ENCODE measurements at places on chromosomes 1 and 21. TPM values are rescaled to one million over a fixed set of nuclear protein-coding genes. Genes with fewer than 3 reads are reported as not detected.
A peak's percentile ranks its signal among the peaks of the same experiment; 100 is the strongest.

LYPD8 gene
- not detected for total RNA-seq

SUSD4 gene
- total RNA-seq, result 0.29 TPM

DNA sequence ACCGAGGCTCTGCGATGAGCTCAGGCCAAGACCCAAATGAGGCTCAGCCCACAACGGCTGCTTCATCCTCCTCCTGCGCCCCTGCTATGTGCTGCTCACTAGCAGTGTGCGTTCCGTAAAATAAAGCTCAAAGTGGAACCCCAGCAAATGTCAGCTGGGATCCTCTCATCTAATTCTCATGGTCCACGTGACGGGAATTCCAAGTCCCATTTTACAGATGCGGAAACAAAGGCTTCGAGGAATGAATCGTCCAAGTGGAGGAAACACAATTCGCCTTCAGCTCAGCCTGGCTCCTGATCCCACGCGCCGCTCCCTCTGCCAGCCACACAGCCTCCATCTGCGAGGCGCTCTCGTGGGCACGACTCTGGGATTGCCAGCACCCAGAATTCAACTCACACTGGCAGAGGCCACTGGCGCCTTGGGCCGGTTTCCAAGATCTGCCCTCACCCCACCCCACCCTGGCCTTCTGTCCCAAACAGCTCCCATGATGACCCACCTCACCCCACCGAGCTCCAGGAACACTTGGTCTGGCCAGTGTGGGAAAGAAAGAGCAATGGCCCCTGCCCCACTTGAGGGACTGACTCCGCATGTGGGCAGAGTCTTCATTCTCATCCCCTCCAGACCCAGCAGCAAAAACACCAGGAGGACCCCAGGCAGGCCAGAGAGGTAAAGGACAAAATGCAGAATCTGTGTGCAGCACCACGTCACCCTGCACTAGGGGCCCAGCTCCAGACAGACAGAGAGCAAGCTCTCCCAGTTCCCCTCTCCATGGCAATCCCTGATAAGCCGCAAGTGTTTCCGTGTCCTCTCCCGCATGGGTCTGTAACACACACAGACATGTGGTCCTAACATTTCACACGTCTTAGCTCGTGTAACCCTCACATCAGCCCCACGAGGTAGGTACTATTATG is 10.5 kb downstream of the CASZ1 start:
- DNase-seq, result no peak

MX1 gene
- total RNA-seq, result 39.4 TPM

DNA sequence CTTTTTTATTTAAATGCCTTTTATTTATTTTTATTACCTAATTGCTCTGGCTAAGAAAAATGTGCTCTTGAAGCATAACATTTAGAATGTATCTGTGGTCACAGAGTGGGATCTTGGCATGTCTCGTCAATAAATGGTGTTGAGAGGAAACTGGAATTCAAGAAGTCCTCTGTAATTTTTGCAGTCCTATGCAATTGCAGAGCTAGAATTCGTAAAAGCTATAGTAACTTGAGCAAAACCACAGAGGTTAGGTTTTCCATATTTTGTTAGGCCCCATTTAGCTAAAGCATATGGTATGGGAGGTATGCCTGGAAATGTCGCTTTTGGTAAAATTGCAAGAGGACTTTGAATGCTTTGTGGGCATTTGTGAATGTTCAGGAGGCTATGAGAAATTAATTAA is 466.7 kb upstream of the NFIA start:
- DNase-seq, result no peak

DNA sequence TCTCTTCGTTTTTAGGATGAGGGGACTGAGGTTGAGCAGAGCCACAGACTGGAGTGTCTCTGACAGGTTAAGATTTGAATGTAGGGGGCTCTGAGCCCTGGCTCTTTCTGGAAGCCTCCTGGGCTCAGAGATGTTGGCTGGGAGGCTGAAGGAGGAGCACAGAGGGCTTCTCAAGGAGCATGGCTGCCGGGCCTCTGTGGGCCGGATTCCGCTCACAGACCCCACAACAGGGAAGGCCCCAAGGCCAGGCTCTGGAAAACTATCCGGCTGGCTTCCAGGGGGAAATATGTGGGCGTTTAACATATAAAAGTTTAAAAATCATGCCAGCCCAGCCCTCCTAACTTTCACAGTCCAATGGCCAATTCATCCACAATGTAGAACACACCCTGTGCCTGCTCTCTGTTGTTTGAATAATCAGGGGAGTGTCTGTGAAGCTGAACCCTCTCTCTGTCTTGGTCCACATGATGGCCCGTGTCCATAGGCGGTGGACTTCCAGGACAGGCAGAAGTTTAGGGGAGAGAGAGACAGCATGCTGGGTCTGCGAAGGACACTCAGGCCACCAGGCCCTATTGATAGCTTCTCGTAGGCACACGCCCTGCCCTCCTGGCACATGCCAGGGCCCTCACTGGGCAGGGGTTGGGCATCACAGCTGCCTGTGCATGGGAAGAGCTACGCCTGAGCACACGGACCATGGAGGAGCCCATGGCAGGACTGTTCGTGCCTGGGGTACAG is 10.8 kb downstream of the OBSCN start:
- DNase-seq, result no peak

DNA sequence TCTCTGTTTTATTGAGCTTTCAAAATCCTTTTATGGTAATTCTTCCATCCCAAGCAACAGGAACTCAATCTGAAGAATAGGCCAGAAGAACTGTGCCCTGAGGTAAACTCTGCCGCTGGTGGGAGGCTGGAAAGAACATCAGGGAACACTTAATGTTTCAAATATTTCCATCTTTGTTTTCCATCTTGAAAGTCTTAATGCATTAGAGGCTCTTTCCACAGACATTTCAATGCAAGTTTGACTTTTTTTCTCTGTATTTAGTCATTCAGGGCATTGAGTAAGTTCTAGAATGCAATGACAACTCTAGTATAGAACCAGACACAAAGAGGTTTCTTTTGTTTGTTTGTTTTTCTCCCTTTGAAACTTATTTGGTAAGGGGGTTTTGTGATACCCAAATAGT is 61.5 kb downstream of the KIAA0040 start:
- DNase-seq, result no peak

DNA sequence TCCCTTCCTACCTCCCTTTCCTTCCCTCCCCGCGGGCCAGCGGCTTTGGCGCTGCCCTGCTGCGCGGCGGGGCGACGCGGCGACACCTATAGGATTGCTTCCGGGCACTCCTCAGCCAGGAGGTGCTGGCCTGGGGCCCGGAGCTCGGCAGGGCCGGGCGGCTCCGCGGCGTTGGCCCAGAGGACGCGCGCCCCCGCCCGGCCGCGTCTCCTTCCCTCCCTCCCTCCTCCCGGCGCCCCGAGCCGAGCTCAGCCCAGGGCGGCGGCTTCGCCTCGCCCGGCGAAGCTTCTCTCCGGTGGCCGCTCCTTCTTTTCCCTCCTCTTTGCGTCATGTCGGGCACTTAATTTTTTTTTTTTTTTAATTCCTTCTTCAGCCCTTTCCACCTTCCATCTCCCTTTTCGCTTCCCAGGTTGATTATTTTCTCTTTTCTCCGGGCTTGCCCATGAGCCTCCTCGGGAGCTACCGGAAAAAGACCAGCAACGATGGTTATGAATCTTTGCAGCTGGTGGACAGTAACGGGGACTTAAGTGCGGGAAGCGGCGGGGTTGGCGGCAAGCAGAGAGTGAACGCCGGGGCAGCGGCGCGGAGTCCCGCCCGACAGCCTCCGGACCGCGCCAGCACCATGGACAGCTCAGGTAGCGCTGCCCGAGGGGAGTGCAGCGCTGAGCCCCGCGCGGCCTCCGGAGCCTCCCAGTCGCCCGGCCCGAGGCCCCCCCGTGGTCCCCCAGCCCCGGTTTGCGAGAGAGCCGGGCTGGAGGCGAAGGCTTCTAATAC is at the start of gene DNAJC6:
TSS of gene DNAJC6 (plus strand) at position 240 of the 774 bp plus-strand sequence. CDS start at position 443, 203 bp downstream.
- DNase-seq, result peak; percentile 67

DNA sequence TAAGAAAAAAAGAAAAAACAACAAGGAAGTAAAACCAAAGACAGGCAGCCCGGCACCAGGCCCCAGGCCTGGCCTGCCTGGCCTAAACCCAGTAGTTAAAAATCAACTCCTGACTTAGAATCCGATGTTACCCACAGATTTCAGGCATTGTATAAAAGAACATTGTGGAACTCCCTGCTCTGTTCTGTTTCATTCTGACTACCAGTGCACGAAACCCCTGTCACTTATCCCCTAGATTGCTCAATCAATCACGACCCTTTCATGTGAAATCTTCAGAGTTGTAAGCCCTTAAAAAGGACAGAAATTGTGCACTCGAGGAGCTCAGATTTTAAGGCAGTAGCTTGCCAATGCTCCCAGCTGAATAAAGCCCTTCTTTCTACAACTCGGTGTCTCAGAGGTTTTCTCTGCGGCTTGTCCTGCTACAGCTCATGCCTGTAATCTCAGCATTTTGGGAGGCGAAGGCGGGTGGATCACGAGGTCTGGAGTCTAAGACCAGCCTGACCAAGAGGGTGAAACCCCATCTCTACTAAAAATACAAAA is 15.6 kb upstream of the MYOCOS start:
- DNase-seq, result no peak

CELA3B gene
- not detected for total RNA-seq

DNA sequence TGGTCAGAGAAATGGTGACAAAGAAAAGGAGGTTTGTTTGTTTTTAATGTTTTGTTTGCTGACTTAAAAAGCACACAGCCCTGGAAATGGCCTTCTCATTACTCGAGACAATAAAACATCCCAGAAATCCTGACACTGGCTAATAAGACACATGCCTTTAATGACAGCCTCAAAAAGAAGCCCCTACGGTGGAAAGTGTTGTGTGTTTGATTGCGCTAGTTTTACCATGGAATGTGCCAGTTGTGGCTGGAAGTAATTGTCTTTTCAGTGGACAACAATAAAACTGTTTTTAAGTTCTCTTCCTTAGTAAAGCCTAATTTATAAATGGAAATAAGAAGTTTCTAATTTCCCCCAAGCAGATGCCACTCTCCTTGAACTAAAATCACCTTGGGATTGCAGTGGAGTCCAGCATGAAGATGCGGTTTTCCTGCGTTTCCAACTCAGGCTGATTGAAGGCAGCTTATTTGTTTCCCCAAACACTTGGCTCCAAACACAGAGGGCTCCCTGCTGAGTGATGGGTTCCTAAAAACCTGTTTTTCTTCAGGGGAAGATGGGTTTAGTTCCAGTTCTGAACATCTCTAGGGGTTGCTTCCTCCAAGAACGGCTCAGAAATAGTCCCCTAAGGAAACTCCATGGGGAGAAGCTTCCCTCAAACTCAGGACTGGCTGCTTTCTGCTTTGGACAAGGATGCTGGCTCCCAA is 54.3 kb downstream of the CD247 start:
- DNase-seq, result no peak

DNA sequence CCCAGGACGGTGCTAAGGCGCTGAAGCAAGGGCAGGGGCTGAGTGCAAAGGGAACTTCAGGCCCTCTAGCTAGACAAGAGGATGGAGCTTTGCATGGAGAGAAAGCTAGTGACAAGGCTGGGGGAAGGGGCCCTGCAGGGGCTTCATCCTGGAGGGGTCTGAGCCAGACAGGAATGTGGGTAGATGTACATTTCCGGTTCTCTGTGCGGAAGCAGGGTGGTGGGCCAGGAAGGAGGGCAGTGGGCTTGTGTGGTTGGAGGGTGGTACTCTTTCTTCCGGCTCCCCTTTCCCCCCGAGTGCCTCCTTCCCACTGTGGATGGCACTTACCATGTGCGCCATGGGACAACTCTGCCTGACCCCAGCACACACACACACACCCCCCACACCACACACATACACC is 1.5 kb downstream of the KISS1 start:
- DNase-seq, result no peak

C8A gene
- total RNA-seq, result not detected

DNA sequence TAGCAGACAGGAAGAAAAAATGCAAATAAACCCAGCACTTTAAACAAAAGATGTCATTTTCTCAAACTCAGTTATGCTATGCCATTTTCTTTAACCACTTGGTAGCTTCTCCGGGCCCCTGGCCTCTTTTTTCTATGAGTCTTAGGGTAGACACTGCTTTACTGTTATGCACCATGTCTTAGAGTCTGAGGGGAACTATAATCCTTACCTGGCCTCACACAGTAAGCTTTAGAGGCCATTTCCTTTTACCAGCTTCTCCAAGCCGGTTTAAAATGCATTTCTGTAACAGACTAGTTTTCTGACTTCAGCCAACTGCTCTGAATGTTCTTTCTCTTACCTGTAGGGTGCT is 73.7 kb upstream of the EDEM3 start:
- no peak for DNase-seq

- DNase-seq, result no peak
Measured at GRCh38 chr21:45763074-45763473, 119.5 kb downstream of the PCBP3 start.

DNA sequence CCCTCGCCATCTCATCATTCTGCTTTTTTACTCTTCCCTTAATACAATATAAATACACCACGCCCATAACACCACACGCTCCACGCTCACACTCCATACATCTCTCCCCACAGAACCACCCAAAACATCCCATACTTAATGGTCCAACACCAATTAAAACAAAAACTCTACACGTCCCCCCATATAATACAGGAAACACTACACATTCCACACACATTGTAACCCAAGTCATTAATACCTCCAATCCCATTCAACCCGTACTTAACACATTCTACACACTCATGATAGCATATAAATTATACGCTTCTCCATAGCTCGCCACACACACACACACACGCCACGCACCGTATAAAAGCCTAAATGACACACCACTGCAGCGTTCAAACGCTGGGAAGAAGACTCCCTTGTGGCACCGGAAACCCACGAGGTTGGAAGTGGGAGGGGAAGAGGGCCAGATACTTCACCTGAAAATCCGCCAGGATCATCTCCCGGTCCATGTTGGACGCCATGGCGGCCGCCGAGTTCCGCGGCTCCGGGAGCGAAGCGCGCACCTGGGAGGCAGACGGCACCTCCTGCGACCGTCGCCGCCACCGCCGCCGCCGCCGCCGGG is 659 bp downstream of the FAF1 start:
- peak; percentile 45 for DNase-seq

IVNS1ABP gene
- total RNA-seq, result 244 TPM

DNA sequence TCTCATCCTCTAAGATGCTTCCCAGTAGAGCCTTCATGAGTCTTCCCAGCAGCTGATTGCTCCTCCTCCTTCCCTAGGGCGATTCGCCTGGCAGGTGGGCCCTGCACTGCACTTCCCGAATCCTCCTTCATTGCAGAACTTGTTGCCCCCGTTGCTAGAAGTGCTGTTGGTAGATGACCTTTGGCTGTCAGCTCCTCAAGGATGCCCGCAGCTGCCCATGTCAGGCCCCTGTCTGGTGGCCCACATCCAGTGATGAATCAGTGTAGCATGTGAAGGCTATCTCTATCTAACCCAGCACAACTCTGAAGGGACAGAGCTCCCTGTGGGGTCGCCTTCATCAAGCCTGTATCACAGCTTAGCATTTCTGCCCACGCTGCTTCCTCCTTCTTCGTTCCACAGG is 52.1 kb upstream of the F3 start:
- DNase-seq, result no peak

C1QTNF12 gene
- total RNA-seq, result 4.9 TPM
